Esophagus muscularis mucosa (tissue), 4 donors: ENCODE measurements at places on chromosomes 12 and 14.

- no peak overlapping the region for H3K4me3 ChIP-seq
- no peak for DNase-seq
- no peak overlapping the region for H3K27ac ChIP-seq
- no peaks in the 10 kb centered on the region for H3K36me3 ChIP-seq
- H3K4me1 ChIP-seq: no peaks in the 10 kb centered on the region
- peaks cover 33% of the 10 kb centered on the region for H3K27me3 ChIP-seq
These were observed 115.5 kb upstream of the PARP11 start for GRCh38 chr12:3988519-3989217.

GRCh38 chr12:105474672-105475071, 144.2 kb downstream of the C12orf75 start:
- H3K27me3 ChIP-seq: no peaks in the 10 kb centered on the region
- H3K4me1 ChIP-seq: no peaks in the 10 kb centered on the region
- H3K27ac ChIP-seq: no peak overlapping the region
- DNase-seq: no peak
- no peaks in the 10 kb centered on the region for H3K36me3 ChIP-seq

DNA sequence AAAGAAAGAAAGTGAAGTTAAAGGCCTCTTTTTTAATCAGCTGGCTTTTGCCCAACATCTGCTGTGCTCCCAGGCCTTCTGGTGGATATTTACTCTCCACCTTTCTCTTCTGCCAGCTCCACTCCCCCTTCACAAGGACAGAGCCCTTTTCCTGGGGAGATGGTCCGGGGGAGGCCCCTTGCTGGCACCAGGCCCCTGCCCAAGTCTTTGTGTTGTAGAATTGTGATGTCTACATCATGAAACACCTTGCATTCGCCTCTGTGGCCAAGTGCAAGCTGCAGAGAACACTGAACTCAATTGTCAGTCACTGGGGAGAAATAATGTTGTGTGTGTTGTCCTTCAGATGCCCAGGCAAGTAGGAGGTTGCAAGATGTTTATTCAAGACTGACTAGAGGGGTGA, 150.3 kb downstream of the DPF3 start:
- no peak overlapping the region for H3K4me3 ChIP-seq
- H3K4me1 ChIP-seq: peaks cover 14% of the 10 kb centered on the region
- H3K36me3 ChIP-seq: no peaks in the 10 kb centered on the region
- peak; percentile 72 for DNase-seq
- H3K27ac ChIP-seq: no peak overlapping the region

DNA sequence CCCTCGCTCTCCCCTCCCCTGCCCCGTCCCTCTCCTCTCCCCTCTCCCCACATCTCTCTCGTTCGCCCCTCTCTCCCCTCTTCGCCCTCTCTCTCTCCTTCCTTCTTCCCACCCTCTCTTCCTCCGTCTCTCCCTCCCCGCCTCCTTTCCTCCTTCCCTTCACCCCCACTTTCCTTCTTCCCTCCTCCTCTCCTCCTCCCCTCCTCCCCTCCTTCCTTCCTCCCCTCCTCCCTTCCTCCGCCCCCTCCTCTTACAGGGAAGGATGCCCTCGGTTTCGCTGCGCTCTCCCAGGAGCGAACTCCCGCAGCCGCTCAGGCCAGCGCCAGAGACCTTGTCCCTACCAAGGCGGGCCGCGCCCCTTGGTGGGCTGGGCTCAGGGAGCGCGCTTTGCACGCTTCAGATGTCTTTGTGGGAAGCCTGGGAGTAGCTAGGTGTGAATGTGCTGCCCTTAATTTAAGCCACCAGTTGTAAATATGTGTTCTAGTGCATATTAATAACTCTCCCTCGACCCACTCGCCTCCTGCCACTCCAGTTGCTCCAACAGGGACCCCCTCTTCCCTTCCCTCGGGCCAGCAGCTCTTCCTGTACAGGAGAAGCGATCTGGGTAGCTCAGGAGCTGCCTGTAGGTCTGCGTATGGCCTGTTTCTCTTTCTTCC, 13.3 kb upstream of the MAP3K9 start:
- no peak overlapping the region for H3K27ac ChIP-seq
- no peak for DNase-seq
- H3K4me1 ChIP-seq: peaks cover 26% of the 10 kb centered on the region
- no peaks in the 10 kb centered on the region for H3K36me3 ChIP-seq
- no peaks in the 10 kb centered on the region for H3K27me3 ChIP-seq

DNA sequence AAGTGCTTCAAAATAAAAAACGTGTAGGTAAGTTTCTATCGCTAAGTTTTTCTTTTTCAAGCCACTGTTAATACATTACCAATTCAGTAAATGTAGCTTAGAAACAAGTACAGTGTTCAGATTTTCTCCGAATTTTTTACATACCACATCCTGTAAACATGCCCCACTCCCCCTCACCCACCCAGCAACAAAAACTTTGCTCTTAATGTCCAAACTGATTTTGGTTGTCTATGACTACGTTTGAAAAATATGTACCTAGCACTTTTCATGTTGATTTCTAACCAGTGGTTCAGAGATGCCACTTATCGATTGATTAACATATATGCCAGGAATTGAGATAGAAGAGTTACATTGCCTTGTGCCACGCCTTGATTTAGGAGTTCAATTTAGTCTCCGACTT, 663 bp upstream of the LIN7A start:
- no peaks in the 10 kb centered on the region for H3K27me3 ChIP-seq
- H3K36me3 ChIP-seq: no peaks in the 10 kb centered on the region
- H3K27ac ChIP-seq: no peak overlapping the region
- no peaks in the 10 kb centered on the region for H3K4me1 ChIP-seq

- H3K36me3 ChIP-seq: no peaks in the 10 kb centered on the region
- H3K27me3 ChIP-seq: no peaks in the 10 kb centered on the region
- DNase-seq: no peak
- H3K4me1 ChIP-seq: peaks cover 71% of the 10 kb centered on the region
- H3K27ac ChIP-seq: peak overlapping the region; percentile 88
These were observed 124.5 kb downstream of the CALM1 start for GRCh38 chr14:90521084-90521929.

DNA sequence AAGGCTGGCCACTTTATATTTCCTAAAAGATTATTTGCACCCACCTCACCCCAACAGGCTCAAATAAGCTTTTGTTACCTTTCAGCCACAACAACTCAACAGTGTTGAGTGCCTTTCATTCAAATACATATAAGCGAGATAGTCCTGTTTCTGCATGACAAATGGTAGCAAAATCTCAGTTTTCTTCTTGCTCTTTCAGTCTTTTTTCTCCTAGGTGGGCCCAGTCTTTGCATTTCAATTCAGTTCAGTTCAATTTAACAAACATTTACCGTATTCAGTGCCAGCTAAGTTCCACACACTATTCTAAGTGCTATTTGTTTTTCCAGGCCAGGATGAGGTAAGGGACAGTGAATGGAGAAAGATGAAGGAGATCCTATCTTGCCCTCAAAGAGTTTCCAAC, 25.9 kb upstream of the BMP4 start:
- H3K36me3 ChIP-seq: no peaks in the 10 kb centered on the region
- no peak for DNase-seq
- no peaks in the 10 kb centered on the region for H3K4me1 ChIP-seq
- no peak overlapping the region for H3K4me3 ChIP-seq
- H3K27me3 ChIP-seq: no peaks in the 10 kb centered on the region
- H3K27ac ChIP-seq: no peak overlapping the region

DNA sequence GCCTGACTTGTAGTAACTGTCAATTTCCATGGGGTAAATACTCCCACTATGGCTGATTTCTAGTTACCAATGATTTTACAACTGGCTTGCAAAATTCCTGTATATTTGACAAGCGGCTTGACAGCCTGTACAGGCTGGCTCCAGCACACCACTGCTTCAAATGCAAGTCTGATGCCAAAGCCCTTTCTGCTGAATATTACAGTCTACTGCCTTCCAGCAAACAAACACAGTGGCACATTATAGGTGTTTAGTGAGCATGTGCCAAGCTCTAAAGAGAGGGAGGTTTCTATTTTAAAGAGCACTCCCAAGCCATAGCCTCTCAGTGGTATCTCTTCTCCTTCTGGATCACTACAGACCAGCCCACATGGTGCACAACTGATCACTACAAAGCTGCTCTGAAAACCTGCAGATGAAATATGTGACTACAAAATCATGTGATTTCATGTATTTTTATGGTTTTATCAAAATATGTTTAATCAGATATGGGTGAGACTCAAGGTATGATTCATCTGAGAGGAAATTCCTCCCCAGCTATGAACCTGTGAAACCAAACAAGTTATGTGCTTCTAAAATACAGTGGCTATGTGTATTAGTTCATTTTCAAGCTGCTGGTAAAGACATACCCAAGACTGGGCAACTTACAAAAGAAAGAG, 101.5 kb downstream of the RPAP3 start:
- H3K36me3 ChIP-seq: no peaks in the 10 kb centered on the region
- DNase-seq: no peak
- H3K4me3 ChIP-seq: no peak overlapping the region
- H3K27ac ChIP-seq: no peak overlapping the region
- no peaks in the 10 kb centered on the region for H3K27me3 ChIP-seq

GRCh38 chr12:93192878-93193277, 184.8 kb upstream of the NUDT4 start:
- H3K4me3 ChIP-seq: no peak overlapping the region
- H3K27me3 ChIP-seq: no peaks in the 10 kb centered on the region
- no peaks in the 10 kb centered on the region for H3K4me1 ChIP-seq

DNA sequence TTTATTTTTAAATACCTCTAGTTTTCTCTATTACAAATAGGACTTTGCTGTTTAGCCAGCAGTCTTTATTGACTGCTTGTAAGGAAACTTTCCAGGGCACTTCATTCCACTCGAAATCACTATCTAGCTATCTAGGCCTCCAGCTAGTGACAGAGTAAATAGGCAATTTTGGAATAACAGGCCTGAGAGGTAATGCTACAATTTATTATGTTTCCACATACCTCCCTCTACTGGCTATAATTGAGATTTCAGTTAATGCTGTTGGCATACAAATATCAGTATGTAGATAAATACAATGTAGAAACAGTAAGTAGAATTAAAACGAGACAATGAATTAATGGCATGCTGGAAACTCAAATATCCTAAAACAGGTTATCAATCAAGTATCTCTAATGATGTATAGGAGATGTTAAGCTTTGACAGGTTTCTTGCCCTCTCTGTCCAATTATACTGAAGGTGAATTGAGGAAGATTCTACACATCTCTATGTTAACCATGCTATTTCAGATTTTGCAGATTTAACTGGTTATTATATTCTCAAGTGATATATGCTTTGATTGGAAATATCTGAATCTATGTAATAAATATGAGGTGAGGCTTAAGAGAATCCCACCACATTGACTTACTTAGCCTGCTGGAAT, 7.2 kb downstream of the DTD2 start:
- H3K36me3 ChIP-seq: peaks cover 20% of the 10 kb centered on the region
- H3K27ac ChIP-seq: no peak overlapping the region
- no peak overlapping the region for H3K4me3 ChIP-seq
- DNase-seq: no peak
- H3K4me1 ChIP-seq: peaks cover 15% of the 10 kb centered on the region
- no peaks in the 10 kb centered on the region for H3K27me3 ChIP-seq

DNA sequence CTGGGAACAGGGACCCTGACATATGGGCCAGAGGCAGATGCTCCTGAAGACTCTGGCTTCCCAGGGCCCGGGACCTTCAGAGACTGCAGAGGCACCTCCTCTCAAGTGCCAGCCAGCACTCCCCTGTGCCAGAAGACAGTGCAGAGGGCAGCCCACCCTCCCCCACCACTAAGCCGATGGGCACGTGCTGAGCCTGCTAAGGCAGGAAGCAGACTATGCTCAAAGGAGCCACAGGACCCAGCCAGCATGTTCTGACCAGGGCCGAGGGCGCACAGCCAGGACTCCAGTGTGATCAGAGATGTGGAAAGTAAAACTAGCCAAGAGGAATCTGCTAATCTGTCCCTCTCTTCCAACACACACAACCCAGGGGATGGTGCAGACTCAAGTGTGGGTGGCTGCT, 29.8 kb downstream of the DIO3 start:
- peaks cover 2% of the 10 kb centered on the region for H3K27me3 ChIP-seq
- H3K4me3 ChIP-seq: no peak overlapping the region
- H3K4me1 ChIP-seq: no peaks in the 10 kb centered on the region
- H3K27ac ChIP-seq: no peak overlapping the region

- H3K27ac ChIP-seq: no peak overlapping the region
- H3K4me3 ChIP-seq: no peak overlapping the region
- H3K36me3 ChIP-seq: no peaks in the 10 kb centered on the region
- no peaks in the 10 kb centered on the region for H3K27me3 ChIP-seq
- DNase-seq: no peak
- H3K4me1 ChIP-seq: no peaks in the 10 kb centered on the region
These were observed 10.1 kb downstream of the TCL1A start for GRCh38 chr14:95703805-95704204.

DNA sequence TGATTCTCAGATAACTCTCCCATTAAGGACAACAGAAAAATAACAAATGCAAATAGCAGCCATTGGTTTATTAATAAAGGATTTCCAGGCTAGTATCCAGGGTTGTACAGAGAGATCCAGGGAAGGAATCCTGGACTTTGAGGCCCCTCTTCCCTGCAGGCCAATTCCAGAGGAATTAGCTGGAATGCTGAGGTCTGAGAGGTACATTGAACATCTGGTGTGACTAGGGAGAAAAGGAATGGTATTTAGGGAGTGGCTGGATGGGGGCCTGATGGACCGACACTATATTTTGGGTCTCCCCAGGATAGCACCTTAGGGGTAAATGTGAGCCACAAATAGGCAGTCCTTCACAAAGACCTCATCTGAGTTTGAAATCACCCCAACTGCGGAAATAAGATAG, 924.5 kb downstream of the AACS start:
- no peak for DNase-seq
- no peaks in the 10 kb centered on the region for H3K36me3 ChIP-seq
- no peak overlapping the region for H3K27ac ChIP-seq
- H3K27me3 ChIP-seq: no peaks in the 10 kb centered on the region

- H3K36me3 ChIP-seq: no peaks in the 10 kb centered on the region
- peaks cover 12% of the 10 kb centered on the region for H3K4me1 ChIP-seq
- DNase-seq: no peak
- H3K4me3 ChIP-seq: no peak overlapping the region
- H3K27me3 ChIP-seq: peaks cover 20% of the 10 kb centered on the region
These were observed 29.7 kb upstream of the BEGAIN start for GRCh38 chr14:100616854-100617409.

DNA sequence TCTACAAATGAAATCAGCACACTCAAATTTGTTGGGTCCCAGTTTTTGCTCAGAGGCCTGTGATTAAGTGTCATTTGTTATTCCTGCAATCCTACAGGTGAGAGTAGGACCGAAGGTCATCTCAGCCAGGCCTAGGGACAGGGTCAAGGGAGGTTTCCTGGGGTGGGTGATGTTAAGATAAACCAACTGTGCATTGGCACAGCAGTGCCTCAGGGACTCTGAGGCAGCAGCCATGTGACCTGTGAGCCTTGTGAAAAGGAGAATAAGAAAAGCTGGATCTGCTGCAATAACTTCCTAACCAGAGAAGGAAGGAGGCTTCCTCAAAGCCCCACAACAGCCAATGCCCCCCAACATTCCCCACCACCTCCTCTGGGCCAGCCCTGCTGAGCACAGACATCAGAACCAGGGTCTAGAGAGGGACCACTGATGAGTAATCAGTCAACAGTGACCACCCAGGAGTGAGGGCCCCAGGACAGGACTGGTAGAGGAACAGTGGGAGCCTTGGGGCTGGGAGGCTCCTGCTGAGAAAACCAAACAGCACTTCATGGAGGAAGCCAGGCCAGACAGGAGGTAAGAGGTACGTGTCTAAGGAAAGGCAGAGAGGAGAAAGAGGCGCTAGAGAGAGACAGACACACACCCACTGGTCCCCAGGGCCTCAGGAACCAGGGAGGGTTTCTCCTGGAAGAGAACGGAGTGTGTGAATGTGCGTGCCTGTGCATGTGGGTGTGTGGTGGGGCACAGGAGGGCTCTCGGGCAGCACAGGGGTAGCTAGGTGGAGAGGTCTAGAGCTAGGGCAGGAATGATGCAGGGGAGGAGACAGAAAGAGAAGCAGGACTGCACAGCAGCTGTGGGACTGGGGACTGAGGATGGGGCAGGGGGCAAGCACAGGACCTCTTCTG, 82.4 kb downstream of the ITPK1 start:
- no peaks in the 10 kb centered on the region for H3K27me3 ChIP-seq
- no peak for DNase-seq
- H3K4me3 ChIP-seq: no peak overlapping the region
- H3K4me1 ChIP-seq: peaks cover 98% of the 10 kb centered on the region
